ENCODE measurements at places on chromosomes 13 and 19.

GRCh38 chr19:56692206-56692895, 20.8 kb upstream of the ZNF835 start:
- no peak for DNase-seq

GRCh38 chr19:15108145-15108844, 1.1 kb downstream of the SYDE1 start:
- no peak for DNase-seq

- no peak for DNase-seq
Measured at GRCh38 chr13:79519255-79519654, 38.3 kb downstream of the NDFIP2 start.

DNA sequence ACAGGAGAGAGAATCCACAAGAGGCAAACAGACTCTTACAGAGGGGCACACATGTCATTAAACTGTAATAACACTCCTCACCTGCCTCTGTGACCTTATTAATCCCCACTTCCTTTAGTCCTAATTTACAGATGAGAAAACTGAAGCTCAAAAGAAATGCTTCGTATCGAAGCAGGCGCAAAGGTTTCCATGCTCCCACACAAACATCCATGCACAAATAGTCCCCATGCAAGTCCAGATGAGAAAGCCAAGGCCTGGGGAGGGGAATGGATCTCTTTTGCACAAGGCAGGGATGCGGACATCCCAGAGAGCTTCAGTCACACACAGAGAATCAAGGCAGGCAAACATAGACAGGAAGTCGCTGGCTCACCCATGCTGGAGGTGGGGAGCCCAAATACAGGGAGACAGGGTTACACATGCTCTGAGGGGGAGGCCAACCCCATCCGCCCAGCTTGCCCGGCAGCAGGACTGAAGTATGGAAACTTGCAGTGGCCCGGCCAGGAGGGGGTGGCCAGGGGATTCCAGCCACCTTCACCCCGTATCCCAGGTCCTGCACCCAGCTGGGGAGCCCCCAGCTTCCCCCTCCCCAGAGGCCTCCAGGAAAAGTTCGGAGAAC, 468 bp downstream of the S1PR5 start:
- no peak for DNase-seq

DNA sequence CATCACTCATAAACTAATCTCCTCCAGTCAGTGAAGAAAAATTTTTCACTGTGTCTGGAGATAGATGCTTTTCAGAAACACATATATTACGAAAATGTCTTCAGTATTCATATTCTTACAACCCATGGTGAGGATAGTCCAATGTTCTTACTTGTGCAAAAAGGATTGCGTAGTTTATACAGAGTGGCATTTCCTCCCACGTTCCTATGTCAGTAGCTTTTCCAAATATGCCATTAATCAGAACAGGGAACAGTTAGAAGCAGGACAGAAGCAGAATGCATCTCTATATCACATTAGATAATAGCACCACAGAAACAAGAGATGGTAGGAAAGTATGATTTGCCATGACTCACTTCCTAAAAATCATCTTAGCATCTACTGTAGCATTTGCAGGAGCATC, 282.9 kb downstream of the SLITRK5 start:
- DNase-seq, result no peak

- DNase-seq, result no peak
Measured at GRCh38 chr13:28282451-28282850, 144.1 kb downstream of the PAN3 start.

GRCh38 chr19:22612316-22612715, 21.8 kb upstream of the ZNF492 start:
- DNase-seq, result no peak

- DNase-seq, result no peak
Measured at GRCh38 chr13:62356977-62357376, 941.3 kb upstream of the PCDH20 start.

DNA sequence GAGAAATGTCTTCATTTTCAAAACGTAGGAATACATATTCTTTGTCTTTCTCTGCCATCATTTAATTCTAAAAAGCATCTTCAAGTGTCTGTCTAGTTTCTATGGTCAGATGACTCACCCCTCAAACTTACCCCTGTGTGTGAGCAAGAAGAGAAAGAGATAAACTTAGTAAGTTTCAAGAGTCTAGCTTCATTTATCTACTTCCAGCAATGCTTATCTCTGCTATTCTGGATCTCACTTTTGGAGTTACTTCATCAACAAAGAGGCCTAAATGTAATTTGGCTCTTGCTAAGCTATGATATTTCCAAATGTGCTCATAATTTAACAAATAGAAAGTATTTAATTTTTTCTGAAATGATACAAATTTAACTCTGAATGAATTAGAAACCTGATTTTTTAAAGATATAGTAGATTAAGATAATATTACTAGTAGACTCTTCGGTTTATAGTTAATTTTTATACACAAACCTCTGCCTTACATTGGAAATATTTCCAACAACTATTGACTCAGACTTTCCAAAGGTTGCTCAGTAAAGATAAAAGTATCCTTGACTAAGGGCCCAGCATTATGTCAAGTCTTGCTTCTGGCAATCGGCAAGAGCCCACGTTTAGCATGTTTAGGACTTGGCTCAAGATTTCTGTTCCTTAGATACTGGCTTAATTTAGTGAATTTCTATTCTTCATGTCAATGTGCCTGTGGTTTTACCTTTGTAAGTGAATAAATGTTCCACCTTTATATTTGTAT, 1511.0 kb upstream of the SLC10A2 start:
- no peak for DNase-seq

GRCh38 chr19:8500158-8500557, 2.3 kb downstream of the PRAM1 start:
- DNase-seq, result no peak

DNA sequence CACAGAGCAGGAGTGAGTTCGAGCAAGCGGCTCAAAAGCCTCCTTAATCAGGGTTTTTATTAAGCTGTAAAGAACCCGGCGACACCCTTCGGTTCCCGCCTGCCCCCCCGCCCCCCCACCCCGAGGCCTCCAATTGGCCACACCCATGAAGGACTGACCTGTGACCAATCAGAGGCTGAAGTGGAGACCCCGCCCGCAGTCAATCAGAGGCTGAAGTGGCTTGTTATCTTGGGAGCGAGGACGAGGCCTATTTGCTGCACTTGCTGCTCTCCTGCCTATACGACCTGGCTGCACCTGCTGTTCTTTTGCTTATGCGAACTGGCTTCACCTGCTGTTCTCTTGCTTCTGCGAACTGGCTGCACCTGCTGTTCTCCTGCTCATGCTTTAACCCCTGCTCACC, 844.9 kb downstream of the OLFM4 start:
- DNase-seq, result no peak

DNA sequence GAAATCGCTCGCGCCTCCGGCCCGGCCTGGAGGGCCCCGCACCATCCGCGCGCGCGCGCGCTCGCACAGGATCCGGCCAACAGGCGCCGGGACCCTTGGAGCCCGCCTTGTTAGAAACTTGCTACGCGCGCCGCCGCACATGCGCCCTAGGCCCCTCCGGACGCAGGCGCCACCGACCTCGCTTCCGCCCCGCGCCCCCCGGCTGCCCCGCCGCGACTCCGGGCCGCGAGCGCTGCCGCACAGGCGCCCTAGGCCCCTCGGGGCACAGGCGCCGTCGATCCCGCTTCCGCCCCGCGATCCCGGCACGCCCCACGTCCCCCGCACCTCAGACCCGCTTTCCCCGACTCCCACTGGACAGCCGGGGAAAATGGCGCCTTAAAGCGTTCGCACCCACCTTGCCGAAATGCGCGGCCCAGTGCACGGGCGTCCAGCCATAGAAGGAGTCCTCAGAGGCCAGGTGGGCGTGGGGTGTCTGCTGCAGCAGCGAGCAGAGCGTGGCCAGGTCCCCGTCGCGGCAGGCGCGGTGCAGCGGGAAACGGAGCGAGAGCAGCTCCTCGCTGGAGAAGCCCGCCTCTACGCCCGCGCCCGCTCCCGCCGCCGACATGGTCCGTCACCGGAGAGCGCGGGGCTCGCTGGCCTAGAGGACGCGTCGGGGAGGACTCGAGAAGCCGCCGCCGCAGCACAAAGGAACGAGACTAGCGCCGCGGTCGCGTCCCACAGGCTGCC, 375 bp downstream of the ANKRD10 start:
- peak; percentile 79 for DNase-seq

GRCh38 chr13:77952276-77952675, 33.6 kb upstream of the EDNRB start:
- no peak for DNase-seq

GRCh38 chr13:111940892-111941291, 126.1 kb upstream of the SOX1 start:
- DNase-seq, result no peak

GRCh38 chr13:80386002-80386401, 45.1 kb upstream of the SPRY2 start:
- no peak for DNase-seq

- DNase-seq, result no peak
Measured at GRCh38 chr13:67086260-67086659, 143.9 kb downstream of the PCDH9 start.

DNA sequence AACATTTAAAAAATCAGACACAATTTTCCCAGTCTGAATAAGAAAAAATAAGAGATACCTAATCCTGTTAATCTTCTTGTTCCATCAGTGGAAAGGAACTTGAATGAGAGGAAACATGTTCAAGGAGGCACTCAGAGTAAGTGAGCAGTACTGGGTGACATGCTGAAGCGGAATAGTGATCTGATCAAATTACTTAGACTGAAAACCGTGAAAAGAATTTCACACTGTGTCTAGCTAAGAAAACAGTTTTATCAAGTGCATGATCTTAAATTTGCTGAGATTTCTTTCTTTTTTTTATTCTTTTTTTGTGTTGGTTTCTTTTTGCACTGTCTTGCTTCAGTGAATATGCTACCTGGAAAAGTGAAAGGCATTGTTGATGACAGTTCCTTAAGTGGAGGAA, 249.5 kb upstream of the SLC10A2 start:
- no peak for DNase-seq

Measured in activated CD4-positive, CD25-positive, alpha-beta regulatory T cell treated with anti-CD3 and anti-CD28 coated beads, Interleukin-2, amount 50 U/mL, for 72 hours (primary cell).